Heart right ventricle (tissue), 16 donors: ENCODE measurements at places on chromosomes 13 and 19.

- H3K36me3 ChIP-seq, result no peaks in the 10 kb centered on the region
- no peak overlapping the region for H3K27ac ChIP-seq
- no peak for DNase-seq
- H3K27me3 ChIP-seq, result no peaks in the 10 kb centered on the region
- H3K4me3 ChIP-seq, result no peak overlapping the region
Measured at GRCh38 chr13:109087916-109088623, 458.7 kb downstream of the MYO16 start.

DNA sequence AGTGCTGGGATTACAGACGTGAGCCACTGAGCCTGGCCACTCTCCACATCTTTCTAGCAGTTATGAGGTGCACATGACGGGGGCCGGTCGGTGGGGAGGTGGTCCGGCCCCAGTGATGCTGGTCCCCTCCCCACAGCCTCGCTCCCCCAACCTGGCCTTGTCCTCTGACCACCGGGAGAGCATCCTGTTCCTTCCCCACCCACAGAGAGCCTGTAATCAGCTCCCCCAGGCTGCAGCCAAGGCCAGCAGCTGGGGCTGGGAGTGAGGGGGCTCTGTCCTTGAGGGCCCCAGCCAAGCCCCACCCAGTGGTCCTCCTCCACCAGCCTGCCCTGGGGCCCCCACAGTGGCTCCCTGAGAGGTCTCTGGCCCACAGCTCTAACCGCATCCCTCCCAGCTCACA lies 3.0 kb upstream of the INSL3 start:
- no peaks in the 10 kb centered on the region for H3K4me1 ChIP-seq
- DNase-seq, result no peak
- H3K36me3 ChIP-seq, result no peaks in the 10 kb centered on the region
- H3K4me3 ChIP-seq, result no peak overlapping the region
- peaks cover 42% of the 10 kb centered on the region for H3K27me3 ChIP-seq

DNA sequence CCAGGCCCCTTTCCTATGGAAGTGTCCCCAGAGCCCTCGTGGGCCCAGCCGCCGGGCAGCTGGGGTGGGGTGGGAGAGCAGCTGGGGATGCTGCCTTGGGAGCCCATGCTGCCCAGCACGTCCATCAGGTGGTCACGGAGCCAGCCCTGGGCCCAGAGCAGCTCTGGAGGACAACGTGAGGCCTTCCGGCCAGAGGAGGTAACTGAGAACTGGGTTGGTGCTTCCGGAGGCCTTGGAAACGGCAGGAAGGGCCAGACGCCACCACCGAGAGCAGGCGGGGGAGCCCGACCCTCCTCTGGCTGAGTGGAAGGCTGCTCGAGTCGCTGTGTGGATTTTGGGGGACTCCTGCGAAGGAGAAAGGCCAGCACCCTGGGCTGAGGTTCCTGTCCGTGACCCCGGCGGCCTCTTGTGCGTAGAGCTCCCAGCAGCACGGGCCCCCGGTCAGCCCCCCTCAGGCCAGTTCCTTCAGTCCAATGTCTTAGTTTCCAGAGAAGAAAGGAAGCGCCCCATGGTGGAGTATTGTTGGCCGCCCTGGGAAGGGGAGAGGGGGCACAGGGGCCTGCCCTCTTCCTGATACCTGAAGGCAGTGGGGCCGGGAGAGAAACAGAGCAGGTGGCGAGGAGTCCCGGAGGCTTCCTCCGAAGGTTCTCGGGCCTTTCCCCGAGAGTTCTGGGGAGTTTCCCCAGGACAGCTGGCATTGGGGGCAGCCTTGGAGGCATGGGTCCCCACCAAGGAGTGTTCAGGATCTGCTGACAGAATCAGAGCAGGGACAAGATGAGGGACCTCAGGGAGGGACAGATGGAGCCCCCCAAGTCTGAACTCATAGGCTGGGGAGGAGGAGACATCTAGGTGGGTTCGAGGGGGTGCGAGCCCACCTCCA lies 68.8 kb downstream of the MLLT1 start:
- H3K27ac ChIP-seq, result no peak overlapping the region
- H3K4me3 ChIP-seq, result no peak overlapping the region
- no peak for DNase-seq
- no peaks in the 10 kb centered on the region for H3K27me3 ChIP-seq

- peak; percentile 36 for DNase-seq
- no peak overlapping the region for H3K27ac ChIP-seq
- H3K4me3 ChIP-seq, result no peak overlapping the region
- no peaks in the 10 kb centered on the region for H3K27me3 ChIP-seq
- H3K4me1 ChIP-seq, result no peaks in the 10 kb centered on the region
Measured at GRCh38 chr13:26707122-26708006, 53.2 kb downstream of the GPR12 start.

GRCh38 chr19:42467183-42467760 lies 24.5 kb upstream of the CXCL17 start:
- peak overlapping the region; percentile 34 for H3K27ac ChIP-seq
- no peaks in the 10 kb centered on the region for H3K36me3 ChIP-seq
- no peak overlapping the region for H3K4me3 ChIP-seq
- H3K27me3 ChIP-seq, result no peaks in the 10 kb centered on the region
- no peak for DNase-seq
- peaks cover 35% of the 10 kb centered on the region for H3K4me1 ChIP-seq

GRCh38 chr19:38658462-38659306 lies 11.2 kb downstream of the ACTN4 start:
- no peaks in the 10 kb centered on the region for H3K27me3 ChIP-seq
- peak overlapping the region; percentile 99 for H3K27ac ChIP-seq
- no peak for DNase-seq
- no peaks in the 10 kb centered on the region for H3K36me3 ChIP-seq
- peaks cover 97% of the 10 kb centered on the region for H3K4me1 ChIP-seq
